ENCODE measurements at places on chromosomes 5 and 9.

- peak; percentile 52 for DNase-seq
Observed at GRCh38 chr5:10333154-10334006, 20.1 kb upstream of the MARCHF6 start.

- DNase-seq, result no peak
Observed at GRCh38 chr5:179825655-179826182, 5.0 kb downstream of the SQSTM1 start.

DNA sequence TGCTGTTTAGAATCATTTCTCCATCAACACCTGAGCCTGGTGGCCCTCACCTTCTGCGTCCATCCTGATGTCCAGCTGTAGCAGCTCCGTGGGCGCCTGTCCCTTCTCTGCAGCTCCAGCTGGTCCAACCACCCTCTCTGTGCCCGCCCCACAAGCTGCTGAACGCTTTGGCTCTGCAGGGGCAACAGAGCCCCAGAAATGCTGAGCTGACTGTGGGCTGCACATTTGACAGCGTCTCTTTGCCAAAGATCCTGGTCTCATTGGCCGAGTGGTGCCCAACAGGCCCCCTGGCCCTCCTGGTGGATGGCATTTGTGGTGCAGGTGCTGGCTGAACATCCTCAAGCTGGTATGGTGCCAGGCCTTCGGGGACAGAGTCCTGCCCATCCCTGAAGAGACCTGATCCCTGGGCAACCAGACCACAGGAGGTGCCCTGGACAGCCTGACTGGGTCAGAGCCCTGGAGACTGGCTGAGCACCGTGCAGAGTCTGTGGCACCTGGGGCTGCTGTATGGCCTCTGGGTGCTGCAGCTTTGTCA lies 25.3 kb upstream of the CEP72 start:
- no peak for DNase-seq

- no peak for DNase-seq
Observed at GRCh38 chr5:109907189-109907588, 217.5 kb downstream of the MAN2A1 start.

- no peak for DNase-seq
Observed at GRCh38 chr9:72586388-72587130, 65.2 kb downstream of the TMC1 start.

- DNase-seq, result no peak
Observed at GRCh38 chr9:97484134-97484533, 17.3 kb upstream of the TMOD1 start.

- no peak for DNase-seq
Observed at GRCh38 chr9:86512929-86513328, 158.7 kb upstream of the TUT7 start.

DNA sequence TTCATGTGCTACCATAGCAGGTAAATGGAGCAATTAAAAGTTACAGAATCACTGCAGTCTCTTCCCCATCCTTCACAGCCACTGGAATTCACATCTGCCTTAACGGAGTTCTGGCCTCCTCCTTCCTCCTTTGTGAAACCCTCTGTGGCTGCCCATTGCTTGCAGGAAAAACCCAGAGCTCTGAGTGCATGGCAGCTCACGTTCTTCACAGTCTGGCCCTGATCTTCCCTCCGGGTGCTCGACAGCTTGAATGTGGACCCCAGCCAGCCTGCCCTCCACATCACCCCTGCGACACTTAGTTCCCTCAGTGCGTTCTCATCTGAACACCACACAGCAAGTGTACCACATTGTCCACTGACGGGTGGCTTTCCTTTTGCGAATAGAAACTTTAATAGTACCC lies 63.2 kb upstream of the RUFY1 start:
- DNase-seq, result no peak

DNA sequence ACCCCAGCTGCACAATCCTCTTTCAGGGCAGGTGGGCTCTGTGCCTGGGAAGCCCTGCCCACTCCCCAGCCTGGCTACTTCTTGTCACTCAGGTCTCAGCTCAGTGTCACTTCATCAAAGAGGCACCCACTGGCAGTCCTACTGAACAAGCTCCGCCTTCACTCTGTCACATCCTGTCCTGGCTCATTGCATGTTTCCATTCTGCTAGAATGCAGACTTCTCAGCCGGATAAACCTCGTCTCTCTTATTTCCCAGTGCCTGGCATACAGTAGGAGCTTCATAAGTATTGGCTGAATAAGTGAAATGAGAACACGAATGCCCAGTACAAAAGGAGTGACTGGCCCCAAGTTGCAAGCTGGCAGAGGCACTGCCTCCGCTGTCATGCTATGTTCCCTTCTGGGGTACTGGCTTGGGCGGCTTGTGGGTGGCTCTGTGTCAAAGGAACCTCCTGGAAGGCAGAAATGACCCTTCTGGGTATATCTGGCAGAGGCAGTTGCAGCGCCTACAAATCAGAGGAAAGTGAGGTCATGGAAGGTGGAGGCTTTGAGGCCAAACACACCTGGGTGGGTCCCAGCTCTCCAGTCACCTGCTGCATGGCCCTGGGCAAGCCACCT lies 98.3 kb upstream of the PHYKPL start:
- no peak for DNase-seq

DNA sequence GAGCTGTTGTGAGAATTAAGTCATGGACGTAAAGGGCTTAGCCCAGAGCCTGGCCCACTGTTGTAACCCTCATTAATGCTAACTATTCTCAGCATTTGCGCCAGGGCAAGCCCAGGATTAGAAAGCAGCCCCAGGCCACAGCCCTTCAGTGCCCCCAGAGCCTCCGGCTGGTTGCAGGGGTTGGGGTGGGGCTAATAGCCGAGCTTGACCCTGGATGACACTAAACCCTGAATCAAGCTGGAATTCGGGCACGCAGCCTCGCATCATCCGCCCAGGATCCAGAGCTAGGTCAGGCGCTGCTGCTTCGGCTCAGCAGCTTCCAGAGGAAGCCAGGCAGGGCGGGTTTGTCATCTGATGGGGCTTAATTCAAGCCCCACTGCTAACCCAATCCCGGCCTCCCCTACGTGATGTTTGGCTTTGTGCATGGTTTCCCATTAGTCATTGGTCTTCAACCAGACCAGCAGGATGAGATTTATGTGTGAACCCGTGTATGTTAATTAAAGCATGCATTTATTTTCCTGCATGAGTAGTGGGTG lies 1.2 kb upstream of the MEGF9 start:
- DNase-seq, result no peak

DNA sequence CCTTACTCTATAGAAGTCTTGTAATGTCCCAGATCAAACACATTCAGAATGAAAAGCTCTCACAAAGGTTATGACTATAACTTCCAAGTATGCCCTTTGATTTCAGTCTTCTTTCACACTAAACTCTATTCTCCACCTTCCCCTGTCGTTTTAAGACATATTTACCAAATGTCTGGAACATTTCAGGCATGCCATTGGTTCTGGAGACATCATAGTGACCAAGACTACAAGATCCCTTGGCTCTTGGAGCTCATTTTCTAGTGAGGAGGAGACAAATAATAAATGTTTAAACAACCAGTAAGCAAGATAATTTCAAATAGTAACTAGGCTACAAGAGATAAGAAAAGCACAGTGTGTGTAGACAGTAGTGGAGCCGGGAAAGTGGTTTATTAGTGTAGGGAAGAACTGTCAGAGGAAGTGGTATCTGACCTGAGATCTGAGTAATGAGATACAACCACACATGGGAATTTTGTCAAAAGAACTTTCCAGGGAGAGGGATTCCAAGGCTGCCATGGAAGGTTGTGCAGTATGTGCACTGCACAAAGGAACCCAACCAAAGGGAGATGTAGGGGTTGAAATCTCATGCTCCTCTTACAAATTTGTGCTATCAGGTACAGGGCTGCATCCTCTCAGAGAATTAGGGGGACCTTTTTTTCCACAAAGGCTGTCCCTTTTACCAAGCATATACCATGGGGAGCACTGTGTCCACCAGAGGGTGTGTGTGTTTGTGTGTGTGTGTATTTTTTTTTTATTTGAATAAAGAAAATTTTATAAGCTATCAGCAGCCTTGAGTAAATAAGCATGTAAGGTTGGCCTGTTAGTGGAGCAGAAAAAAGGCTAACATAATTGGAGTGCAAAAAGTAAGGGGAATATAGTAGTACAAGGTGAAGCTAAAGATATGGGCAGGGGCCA lies 1279.1 kb upstream of the WWC1 start:
- DNase-seq, result no peak

DNA sequence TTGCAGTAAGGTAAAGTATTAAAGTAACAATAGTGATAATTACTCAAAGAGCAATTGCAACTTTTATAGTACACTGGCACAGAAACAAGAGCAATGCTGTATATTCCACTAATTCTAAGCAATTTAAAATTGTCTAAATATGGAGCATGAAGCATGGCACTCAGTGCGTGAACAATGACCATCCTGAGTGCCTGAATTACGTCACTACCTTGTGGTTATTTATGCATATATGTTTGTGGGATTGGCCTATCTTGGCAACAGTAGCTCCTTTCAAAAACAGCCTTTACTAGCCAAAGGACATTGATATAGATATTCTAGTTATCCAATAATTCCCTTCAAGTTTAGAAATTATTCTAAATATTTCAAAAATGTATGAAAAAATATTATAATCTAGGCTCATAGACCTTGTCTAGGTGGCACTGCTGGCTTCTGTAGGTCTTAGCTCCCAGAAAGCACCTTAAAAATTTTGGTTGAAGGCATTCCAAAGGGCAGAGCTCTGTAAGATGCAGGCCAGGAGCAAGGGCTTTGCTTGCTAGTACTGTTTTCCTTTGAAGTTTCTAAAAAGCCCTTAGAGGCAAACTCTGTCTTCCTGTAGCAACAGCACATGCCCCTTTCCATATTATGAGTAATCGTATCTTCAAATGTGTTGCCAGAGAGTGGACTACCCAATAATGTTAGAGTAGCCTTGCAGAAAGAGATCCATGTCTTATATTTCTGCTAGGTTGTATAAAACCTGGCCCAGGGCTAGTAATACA lies 719.3 kb downstream of the NR2F1-AS1 start:
- DNase-seq, result no peak

DNA sequence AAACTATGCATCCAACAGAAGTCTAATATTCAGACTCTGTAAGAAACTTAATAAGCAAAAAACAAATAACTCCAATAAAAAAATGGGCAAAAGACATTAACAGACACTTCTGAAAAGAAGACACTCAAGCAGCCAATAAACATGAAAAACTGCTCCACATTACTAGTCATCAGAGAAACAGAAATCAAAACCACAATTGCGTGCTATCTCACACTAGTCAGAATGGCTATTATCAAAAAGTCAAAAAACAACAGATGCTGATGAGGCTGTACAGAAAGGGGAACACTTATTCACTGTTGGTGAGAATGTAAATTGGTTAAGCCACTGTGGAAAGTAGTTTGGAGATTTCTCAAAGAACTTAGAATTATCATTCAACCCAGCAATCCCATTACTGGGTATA lies 101.2 kb upstream of the TRIM32 start:
- no peak for DNase-seq

- DNase-seq, result no peak
Observed at GRCh38 chr5:174317256-174317894, 271.9 kb downstream of the NSG2 start.

DNA sequence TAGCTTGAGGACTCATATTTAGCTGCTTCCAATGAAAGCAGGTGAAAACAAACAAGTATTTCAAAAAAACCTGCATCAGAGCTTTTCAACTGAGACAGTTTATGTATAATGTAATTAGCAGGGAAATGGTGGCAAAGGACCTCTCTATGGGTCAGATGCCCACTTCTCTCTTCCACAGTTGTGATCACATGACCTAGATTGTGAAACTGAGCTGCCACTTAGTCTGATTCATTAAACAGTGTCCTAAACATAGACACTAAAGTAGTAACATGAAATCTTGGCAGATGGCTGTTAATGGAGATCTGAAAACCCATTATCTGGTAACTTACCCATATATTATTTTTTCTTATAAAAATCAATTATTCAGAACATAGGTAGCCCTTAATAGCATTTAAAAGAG lies 663.6 kb upstream of the RIOK2 start:
- DNase-seq, result no peak

- DNase-seq, result no peak
Observed at GRCh38 chr5:102921341-102922044, 166.4 kb downstream of the PAM start.

DNA sequence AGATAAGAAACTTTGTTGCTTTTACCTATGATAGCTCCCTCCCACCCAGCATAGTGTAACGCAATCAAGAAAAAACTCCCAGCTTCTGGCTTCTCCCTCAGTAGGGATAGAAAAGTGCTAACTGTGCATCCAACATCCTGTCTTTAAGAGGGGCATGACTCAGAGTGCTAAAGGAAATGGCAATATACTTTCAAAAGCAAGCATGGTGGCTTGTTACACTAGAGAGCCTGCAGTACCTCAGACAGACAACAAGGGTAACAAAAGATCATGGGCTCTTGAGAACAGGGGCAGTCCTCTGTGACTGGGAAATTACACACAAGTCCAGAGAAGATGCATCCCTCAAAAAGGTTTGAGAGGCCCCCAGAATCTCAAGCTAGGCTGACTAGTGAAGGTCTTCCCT lies 37.8 kb downstream of the PRELID2 start:
- no peak for DNase-seq

- no peak for DNase-seq
Observed at GRCh38 chr5:89827359-89827758, 582.2 kb downstream of the CETN3 start.

DNA sequence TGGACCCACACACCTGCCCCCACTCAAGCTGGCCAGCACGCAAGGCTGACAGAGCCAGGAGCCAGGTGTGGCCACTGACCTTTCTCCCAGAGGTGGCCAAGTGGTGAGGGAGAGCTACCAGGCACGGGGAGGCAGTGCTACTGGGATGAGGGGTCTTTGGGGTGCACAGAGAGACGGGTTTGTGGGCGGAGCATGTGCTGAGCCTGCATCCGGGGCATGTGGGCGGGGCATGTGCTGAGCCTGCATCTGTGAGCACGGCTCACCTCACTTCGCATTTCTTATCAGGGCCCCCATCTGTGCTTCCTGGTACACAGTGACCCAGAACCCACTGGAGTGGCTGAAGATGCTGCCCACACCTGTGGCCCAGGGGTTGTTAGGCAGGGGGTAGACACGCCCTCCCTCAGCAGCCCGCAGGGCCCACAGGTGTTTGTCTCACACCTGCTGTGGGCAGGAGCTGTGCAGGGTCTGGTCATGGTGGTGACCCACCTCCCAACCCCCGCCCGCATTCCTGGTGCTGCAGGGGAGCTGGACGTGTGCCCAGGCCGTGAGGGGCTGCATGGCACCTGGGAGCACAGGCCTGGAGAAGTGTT lies 21.5 kb downstream of the CCDC187 start:
- no peak for DNase-seq

DNA sequence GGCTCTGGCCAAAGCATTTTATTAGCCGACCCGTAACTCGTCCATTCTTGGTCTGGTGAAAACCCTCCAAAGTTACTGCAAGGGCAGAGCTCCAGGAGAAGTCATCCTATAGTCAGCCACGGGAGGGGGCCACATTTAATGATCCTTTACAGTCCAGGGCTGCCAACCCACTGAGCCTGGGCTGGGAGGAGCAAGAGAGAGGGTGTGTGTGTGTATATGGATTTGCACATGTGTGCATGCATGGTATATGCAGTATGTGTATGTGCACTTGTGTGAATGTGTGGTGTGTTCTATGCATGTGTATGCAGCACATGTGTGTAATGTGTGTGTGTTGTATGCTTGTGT lies 4.2 kb upstream of the RASGEF1C start:
- no peak for DNase-seq

DNA sequence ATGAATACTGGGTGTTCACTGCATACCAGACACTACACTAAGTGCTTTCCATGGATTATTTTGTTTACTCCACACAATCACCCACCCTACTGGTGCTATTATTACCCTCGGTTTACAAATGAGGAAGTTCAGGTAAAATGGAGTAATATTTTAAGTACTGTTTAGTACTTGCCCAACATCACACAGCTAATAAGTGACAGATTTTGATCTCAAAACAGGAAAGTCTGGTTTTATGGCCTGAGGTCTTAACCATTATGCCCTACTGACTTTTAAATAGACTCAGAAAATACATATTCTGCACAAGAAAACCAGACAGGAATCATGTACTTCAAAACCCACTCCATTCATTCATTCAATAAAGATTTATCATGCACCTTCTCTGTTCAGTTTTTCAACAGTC lies 431.0 kb upstream of the TLE4 start:
- no peak for DNase-seq

Data from GM12891 (cell line).